Stimulated activated CD4-positive, alpha-beta T cell treated with anti-CD3 and anti-CD28 coated beads, Interleukin-1b, Interleukin-23, amount 100 ng/mL, for 24 hours (primary cell): ENCODE measurements at places on chromosomes 1 and 21.
A peak's percentile ranks its signal among the peaks of the same experiment; 100 is the strongest.

GRCh38 chr1:166839600-166840308 is 479 bp downstream of the POGK start:
- DNase-seq, result peak; percentile 31

DNA sequence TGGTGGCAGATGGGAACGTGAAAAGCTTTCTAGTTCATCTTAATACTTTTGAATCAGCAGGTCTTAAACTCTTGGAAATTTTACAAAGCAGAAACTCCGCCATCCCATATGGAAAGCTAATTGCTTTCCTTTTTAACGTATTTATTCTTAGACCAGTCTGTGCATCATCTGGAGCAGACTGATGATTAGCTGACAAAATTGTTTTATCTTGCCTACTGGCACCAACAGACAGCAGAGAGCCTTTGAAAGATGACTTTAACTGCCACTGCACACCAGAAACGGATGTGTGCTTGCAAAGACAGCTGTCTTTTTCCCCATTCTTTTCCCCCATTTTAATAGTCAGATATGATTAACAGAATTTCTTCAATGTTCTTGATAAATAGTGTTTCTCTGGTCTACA is 97.0 kb downstream of the PLD5 start:
- DNase-seq, result no peak

DNA sequence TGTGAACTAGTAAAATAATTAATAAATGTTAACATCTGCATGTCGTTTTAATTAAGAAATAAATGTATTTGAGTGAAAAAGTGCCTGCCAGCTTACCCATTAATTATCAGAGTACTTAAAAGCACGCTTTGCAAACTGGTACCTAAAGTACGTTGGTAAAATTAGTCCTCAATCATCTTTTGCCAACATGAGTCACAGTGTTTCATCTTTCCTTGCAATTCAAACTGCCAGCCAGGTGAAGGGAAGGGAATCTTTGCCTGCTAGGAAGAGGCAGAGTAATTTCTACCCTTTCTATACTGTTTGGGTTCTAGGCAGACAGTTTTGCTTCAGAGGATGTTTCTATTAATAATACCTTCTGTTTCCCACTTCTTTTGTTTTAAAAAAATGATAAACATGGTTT is 57.2 kb upstream of the CNIH3 start:
- DNase-seq, result no peak

- DNase-seq, result no peak
Observed at GRCh38 chr1:248622570-248623001, 12.3 kb downstream of the OR2T11 start.

DNA sequence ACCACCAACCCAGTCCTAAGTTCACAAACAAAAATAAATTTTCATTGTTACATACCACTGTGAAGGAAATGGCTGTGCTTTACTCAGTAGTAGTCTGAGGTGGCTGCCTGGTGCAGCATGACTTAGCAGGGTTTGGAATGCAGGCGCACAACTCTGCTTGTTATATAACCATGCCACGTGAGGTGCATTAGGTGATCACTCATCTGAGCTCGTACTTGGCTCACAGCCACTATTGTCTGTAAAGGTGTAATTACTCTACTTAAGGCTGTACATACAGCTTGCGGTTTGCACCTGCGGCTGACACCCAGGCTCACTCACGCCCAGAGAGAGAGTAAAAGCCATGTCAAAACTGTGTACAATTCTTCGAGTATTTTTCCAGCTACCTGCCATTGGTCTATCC is 599.4 kb downstream of the LTN1 start:
- DNase-seq, result no peak

GRCh38 chr1:88787023-88787903 is 103.2 kb downstream of the PKN2 start:
- DNase-seq, result no peak

- DNase-seq, result no peak
Observed at GRCh38 chr1:41863718-41864117, 55.0 kb downstream of the HIVEP3 start.

DNA sequence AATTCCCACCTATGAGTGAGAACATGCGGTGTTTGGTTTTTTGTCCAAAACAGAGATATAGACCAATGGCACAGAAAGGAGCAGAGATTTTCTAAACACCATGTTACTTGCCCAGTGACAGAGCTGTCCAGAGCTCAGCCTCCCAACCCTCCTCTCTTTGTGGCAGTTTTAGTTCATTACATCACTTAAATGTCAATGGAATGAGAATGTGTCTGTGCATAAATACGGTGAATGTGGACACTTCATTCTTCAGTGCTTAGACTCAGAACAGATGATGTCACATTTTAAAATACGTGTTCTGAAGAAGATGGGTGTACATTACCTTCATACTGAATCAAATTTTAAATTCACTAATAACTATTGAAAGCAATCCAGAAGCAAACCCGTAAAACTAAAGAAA is 374.9 kb downstream of the DSCAM start:
- no peak for DNase-seq

DNA sequence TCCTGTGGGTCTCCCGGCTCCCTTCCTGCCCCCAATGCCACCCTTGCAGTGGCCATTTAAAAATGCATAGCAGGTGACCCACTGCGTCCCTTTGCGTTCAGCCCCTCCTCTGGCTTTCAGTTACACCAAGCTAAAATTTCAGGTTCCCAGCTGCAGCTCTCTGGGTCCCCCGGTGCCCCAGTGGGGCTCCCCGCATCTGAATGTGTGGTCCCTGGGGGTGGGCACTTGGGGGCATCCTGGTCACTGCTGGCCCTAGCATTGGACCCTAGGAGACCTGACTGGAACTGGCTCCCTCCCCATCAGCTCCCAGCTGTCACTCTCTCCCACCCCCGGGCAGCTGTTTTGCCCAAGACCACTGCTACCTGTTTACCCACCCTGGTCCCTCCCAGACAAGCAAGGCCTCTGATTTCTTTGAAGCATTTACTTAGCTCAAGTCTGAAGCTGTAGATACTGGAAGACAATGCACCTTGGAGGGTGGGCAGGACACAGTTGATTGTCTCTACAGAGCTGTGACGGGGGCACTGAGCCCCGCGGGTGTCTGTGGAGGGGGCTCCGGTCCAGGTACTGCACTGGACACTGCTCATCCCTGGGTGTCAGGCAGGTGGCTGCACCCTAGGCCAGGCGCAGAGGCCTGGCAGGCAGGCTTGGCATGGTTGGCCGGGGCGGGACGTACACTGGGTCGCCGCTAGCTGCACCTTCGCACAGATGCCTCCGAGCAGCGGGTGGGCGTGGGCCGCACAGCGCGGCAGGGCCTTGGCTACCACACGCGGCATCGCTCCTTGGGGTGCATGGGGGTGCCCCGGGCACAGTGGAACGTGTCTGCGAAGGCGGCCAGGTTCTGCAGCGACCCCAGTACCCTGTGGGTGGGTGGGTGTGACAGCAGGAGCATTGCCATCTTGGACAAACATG is 3.9 kb downstream of the PRXL2B start:
- DNase-seq, result no peak

DNA sequence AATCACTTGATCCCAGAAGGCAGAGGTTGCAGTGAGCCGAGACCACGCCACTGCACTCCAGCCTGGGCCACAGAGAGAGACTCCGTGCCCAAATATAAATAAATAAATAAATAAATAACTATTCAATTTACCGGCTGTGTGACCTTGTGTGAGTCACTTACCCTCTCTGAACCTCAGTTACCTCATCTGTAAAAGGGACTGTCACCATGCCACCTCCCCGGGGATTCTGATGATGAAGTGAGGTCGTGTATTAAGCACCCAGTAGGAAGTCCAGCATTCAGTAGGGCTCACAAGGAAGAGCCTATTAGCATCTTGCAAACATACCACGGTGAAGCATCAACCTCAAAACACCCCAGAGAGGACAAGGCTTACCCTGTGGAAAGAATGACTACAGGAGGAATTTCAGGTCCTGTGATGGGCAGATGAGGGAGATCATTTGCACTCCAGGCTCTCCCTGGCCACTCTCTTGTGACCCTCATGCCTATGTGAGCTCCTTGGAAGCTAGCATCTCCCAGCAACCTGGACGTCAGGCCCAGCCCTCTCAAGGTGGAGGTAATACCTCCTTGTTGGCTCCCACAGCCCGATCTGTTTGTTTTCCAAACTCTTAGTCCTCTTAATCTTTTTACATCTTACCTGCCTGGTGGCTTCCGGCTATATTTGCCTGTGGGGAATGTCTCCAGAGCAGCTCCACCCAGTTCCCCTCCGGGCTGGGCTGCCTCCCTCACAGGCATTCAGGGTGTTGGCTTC is 7.6 kb upstream of the C1QA start:
- DNase-seq, result no peak

- DNase-seq, result no peak
Observed at GRCh38 chr1:97433824-97434177, 487.0 kb downstream of the DPYD start.

DNA sequence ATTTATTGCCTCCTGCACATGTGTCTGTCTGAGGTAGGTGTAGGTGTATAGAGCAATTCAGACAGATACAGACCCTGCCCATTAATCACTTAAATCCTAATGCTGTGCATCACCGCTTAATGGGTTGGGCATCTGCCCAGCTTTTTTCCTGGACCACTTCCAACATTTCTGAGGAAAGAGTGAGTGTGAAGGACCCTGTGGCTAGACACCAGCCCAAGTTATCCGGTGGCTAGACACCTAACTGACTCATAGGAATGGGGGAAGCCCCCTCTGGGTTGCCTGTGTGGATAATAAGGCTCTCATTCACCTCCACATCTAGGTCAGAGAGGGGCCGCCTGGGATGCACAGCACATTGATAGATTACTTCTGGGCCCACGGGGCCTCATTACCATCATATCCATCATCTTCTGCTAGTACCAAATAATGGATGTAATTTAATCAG is 121.1 kb upstream of the RAVER2 start:
- DNase-seq, result no peak

- no peak for DNase-seq
Observed at GRCh38 chr1:35481229-35481628, 76.0 kb downstream of the KIAA0319L start.

DNA sequence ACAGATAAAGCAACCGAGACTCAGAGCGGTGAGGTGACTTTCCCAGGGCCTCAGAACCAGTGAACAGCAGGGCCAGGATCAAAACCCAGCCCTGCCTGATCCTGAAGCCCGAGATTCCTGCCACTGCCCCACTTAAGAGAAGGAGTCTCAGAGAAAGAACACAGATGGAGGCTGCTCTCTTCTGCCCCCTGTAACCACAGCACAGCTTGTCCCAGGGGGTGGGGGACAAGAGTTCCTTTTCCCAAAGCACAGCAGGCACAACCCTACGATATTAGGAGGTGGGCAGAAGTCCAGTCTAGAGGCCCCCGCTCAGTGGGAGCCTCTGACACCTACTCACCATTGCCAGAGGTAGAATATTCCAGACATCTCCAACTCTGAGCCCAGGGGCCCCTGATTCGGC is 24.0 kb upstream of the VWA5B1 start:
- no peak for DNase-seq

DNA sequence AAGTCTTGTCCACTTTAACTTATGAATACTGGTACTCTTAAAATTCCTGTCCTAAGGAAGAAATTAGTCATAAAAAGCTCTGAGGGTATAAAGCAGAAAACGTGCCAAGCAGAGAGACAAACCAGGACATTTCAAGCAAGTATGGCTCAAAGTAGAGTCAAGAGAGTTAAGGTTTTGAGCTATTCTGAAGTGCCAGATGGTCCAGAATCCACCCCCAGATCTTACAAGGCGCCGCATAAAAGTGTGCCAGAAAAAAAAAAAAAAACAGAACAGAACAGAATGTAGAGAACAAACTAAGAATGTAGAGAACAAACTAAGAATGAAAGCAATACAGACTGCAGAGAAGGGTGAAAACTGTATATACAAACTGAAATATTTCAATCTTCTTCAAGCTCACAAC is 12.5 kb downstream of the EPS15 start:
- DNase-seq, result no peak

DNA sequence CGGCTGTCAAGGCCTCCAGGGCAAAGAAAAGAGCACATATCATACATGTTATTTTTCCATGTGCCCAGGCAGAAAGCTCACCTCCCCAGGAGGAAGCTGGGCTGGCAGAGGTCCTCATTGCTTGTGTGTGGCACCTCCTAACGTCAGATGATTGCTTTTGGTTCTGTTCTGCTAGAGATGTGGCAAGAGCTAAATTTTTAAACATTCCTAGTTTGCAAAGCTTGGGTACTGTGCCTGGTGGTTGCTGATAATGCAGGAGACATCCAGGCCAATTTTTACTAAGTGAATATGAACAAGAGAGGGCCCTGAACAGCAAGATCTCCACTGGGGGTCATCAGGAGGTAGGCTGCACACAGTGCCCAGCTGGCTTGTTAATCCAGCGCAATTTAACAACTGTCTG is 93.9 kb downstream of the TBX19 start:
- DNase-seq, result no peak

DNA sequence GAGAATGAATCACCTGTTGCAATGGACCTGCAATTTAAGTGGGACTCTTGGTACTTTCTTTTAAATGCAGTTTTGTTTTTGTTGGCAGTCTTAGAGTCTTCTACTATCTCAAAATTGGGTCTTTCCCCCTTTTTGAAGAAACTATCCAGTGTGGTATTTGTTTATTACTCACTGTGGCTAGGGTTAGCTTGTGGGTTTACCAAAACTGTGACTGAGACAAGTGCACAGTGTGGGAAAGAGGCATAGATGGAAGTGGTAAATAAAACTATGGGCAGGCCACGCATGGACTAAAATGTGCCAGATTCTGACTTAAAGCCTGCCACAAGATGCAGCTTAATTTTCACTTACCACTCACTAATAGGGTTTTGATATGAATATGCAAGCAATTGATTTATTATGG is 1441.7 kb downstream of the PLA2G4A start:
- DNase-seq, result no peak

- DNase-seq, result no peak
Observed at GRCh38 chr1:160560045-160560705, 19.1 kb downstream of the CD84 start.

DNA sequence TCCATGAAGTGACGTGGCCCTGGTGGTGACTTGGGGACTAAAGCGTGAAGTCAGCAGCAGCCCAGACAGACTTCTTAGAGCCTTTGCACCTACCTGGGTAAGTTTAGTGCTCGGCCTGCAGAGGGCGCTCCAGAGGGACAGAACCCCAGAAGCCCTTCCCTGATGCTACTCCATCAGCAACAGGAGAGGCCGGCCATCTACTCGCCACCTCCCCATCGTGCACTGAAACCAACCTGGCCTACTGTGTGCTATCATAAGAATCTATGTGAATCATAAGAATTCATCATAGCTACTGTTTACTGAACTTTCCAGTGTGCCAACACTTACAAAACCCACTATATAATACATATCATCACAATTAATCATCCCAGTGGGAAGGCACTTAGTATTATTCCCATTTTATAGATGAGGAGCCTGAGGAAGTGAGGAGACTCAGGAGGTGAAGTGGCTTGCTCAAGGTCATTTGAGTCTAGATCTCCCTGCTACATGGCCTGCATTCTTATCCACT is 7.9 kb upstream of the EDN2 start:
- DNase-seq, result peak; percentile 33
